BE2C (cell line): ENCODE measurements at places on chromosomes 7 and 10.

- no peak for DNase-seq
Measured at GRCh38 chr10:88994019-88994418, 3.4 kb downstream of the FAS start.

DNA sequence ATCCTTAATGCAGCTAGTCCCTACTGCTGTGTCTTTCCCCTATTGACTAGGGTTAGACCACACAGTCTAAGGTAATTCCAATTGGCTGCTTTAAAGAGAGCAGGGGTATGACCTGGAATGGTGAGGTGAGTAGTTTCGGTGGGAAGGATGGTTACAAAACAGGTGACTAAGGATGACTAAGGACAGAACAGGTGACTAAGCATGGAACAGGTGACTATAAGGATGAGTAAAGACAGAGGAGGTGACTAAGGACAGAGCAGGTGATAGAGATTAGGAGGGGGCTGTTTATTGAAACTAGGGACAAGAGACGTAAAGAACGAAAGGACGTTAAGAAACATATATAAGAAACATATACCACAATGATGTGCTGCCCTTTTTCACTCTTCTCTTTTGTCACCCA lies 145.1 kb upstream of the TMEM106B start:
- no peak for DNase-seq

GRCh38 chr10:125264091-125264490 lies 103.7 kb upstream of the CTBP2 start:
- DNase-seq: no peak

GRCh38 chr7:99855236-99855635 lies 21.6 kb downstream of the OR2AE1 start:
- no peak for DNase-seq

DNA sequence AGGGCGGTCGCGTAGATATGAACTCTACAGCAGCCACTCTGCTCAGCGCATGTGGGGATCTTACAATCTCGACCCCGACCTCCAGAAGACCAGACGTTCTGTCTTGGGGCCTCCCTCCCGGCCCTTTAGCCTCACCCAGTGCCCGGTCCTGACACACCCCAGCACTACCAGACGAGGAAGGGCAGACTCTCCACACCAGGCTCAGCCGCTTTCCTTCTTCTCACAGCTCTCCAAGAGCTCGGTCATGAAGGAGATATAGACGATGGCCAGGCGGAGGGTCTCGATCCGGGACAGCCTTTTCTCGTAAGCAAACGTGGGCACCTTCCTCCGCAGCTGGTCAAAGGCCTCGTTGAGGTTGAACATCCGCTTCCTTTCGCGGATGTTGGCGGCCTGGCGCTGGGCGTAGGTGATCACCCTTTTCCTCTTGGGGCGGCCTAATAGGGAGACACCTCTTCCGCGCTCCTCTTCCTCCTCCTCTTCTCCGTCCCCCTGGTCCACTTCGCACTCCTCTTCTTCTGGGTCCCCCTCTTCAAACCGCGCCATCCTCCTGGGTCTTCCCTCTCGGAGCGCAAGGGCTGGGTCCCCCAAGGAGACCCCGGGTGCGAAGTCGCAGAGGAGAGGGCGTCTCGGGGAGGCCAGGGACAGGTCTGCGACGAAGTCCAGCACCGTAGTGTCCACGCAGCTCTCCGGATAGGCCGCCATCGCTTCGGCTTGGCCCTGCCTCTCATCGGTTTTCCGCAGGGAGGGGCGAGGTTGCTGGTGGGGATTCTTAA lies at the start of gene FERD3L:
TSS of gene FERD3L (minus strand) at position 761 of the 773 bp plus-strand sequence. CDS start at position 702, 59 bp downstream.
- peak; percentile 6 for DNase-seq

DNA sequence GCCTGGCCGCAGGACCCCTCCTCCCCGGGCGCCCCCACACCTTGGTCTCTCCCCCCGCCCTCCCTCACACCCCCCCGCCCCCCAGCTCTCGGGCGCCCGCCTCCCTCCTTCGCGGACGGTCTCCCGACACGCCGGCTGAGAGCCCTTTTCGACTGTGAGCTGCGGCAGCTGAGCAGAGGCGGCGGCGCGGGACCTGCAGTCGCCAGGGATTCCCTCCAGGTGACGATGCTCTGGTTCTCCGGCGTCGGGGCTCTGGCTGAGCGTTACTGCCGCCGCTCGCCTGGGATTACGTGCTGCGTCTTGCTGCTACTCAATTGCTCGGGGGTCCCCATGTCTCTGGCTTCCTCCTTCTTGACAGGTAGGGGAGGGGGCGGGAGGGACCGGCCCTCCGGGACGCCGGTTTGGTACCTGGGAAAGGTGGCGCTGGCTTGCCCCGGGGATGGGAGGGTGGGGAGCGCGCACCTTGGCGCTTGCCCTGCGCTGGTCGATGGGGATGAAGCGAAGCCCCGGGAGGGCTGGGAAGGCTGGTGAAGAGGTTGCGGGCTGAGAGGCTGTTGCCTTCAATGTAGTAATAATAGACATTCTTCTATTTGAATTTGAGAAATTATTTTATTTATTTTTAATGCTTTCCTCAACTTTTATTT lies at the start of gene BMPER:
TSS of gene BMPER (plus strand) at position 151 of the 644 bp plus-strand sequence. CDS start at position 226, 75 bp downstream.
- peak; percentile 50 for DNase-seq

DNA sequence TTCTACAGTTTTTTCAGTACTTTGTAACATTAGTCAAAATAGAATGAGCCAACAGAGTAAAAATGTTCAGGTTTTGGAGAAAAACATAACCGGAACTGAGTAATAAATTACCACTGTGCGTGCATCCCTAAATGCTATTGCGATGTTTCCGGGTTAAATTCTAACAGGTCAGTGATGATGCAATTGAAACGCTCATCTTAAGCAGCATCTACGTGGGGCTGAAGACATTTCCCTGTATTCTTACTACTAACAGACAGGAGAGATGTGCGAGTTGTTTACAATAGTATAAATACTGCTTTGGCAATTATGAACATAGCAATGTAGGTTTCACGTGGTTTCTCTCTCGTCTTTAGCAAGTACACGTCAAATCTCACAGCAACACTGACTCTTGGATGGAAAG lies 149.4 kb downstream of the USP6NL start:
- DNase-seq: no peak

GRCh38 chr10:2038036-2038435 lies 300.7 kb upstream of the ADARB2 start:
- DNase-seq: no peak

DNA sequence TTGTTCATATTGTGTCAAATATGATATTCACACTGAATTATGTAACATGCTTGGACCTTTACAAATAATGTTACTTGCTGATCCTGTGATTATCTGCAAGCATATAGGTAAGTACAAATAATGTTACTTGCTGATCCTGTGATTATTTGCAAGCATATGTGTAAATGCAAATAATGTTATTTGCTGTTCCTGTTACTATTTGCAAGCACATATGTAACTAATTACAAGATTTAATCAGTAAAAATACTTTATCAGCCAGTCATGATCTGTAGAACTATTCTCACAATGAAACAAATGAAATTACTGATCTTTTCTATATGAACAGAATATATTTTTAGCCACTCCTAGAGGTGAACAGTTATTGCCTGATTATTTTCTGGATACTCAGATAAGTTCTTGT lies 44.7 kb upstream of the NPY start:
- no peak for DNase-seq

DNA sequence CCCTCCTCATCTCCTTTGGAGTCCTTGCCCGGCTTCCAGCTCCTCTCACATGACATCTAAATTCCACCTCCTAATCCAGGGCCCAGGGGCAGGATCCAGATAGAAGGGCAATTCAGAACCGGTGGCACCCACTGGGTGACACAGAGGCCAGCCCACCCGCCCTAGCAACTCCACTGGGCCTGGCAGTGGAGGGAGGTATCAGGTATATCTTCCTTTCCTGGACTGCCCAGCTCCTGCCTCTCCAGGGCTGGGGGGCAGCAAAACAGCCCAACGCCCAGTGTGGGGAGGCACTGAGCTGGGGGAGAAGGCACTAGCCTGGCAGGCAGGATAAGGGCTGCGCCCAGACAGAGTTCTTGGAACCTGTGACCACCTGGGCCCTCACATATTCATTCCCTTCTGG lies 10.4 kb upstream of the TRIM8 start:
- DNase-seq: no peak

- DNase-seq: no peak
Measured at GRCh38 chr10:7153750-7154149, 257.1 kb downstream of the SFMBT2 start.

- DNase-seq: no peak
Measured at GRCh38 chr10:99524736-99525380, 7.9 kb upstream of the NKX2-3 start.

DNA sequence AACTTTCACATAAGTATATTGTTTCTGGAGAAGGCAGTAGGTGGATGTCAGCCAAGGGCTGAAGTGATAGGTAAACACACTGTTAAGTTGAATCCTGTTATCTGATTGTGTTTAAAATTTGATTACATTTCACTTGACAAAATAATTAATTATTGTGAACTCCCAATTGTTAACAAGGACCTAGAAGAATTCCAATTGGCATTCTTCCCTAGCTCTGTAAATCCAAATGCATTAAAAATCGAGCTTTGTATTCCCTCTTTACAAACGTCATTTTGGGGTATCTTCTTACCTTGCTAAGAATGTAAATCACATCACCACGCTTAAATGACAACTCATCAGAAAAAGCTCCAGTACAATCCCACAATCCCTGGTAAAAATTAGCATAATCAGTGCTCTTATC lies 179.9 kb downstream of the SKAP2 start:
- no peak for DNase-seq

DNA sequence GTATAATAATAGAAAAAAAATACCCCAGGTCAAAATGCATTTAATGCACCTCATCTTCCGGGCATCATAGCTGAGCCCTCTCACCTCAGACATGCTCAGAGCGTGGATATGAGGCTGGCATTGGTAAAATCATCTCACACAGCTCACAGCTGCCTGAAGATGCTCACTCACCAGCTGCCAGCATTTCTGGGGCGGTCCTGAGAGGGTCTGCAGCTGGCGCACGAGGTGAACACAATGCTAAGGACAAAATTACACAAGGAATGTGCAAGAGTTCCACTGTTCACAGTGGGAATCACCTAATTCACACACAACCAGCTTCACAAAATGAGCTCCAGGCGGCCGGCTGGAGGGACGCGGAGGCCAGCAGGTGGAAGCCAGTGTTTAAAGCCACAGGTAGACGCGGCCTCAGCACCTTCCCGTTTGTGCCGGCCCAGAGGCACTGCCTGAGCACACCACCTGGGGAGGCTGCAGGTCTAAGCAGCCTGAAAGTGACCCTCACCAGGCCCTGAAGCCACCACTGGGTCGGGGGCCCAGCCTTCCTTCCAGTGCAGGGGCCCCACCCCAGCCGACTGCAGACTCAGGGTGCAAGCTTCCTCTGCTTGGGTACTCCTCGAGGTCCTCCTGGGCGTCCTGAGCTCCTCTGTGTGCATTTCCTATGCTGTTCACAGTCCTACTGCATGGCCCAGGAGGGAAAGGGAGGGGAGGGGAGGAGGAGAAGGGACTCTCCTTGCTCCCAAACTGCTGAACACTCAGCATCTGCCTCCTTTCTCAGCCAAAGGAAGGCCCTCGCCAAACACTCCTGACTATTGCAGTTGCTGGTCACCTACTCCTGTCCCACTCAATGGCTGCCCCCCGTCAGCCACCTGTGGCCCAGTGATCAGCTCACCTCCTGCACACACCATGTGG lies 61.2 kb upstream of the FAM20C start:
- DNase-seq: no peak

DNA sequence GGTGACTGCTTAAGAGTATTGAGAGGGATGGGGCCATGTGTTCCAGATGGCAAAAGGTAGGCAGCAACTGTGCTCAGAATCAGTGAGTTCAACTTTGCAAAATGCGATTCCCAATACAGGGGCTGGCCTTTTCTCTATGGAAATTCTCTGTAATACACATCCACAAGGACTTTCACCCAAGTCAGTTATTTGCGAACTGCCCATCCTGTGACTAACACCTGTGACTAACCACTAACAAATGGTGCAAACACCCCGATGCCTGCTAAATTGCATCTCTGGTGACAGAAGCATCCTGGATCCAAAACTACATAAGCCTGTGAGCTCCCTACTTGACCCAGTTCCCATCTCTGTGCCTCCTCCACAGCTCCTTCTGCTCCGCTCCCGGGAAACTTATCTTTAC lies 9.0 kb upstream of the CUZD1 start:
- DNase-seq: no peak

DNA sequence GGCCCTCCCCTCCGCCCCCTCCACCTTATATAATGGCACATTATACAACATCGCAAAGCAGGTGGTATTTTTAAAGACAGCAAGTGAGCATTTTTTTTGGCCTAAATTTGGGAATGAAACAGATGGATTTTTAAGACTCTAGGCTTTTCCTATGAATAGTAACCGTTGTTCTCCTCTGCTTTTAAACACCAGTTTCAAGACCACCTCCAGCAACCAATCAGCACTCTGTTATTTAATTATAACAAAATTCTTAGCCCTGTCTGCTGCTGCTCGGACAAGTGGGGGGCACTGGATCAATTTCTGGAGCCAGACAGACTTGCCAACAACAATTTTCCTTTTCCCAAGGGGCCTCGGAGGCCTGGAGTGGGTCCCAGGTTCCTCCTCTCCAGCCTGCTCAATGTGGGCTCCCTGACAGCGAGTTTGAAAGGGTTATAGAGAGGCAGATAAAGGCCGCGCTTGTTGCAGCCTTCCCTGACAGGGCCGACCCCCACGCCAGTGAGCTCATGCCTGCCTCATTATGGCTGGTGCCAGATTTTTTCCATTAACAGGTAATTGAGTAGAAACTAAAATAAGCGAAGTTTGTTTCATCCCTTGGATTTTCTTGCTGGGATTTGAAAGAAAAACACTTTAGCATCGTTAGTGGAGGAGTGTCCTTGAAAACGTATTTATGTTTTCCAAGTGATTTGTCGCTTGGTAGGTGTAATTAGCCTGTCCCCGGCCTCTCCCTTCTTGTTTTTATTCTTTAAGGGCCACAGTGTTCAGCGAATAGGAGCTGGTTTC lies 227.3 kb downstream of the TCF7L2 start:
- peak; percentile 86 for DNase-seq

GRCh38 chr10:24477915-24478314 lies 245.8 kb downstream of the ARHGAP21 start:
- no peak for DNase-seq
